Left hindlimb (tissue), 1 donor: ENCODE measurements at places on chromosomes 2 and 18.

DNA sequence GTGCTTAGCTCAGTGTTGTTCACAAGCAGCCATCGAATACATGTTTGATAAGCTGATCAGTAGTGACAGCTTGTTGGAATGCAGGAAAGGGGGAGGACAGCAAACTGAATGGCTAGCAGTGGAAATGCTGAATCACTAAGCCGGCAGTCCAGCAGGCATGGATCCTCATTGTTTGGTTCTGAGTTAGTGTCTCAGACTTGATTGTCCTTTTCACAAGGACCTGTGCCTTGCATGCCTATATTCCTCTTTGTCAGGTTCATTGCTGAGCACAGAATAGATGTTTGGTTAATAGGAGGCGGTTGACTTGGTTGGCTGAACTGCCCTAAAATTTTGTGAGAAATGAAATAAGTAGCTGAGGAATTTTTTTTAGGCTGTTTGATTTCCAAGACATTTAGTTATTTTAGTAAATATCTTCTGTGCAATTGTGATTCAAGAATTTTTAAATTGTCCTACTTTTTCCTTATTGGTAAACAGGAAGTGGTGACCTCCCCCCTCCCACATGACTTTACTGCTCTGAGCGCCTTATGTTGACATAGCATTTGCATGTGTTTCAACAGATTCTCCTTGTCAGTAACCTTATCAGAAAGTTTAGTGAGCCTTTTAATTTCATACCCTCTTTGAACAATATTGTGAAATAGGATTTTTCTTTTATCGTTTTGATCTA, 21.4 kb upstream of the STON1 start:
- no peak for DNase-seq

DNA sequence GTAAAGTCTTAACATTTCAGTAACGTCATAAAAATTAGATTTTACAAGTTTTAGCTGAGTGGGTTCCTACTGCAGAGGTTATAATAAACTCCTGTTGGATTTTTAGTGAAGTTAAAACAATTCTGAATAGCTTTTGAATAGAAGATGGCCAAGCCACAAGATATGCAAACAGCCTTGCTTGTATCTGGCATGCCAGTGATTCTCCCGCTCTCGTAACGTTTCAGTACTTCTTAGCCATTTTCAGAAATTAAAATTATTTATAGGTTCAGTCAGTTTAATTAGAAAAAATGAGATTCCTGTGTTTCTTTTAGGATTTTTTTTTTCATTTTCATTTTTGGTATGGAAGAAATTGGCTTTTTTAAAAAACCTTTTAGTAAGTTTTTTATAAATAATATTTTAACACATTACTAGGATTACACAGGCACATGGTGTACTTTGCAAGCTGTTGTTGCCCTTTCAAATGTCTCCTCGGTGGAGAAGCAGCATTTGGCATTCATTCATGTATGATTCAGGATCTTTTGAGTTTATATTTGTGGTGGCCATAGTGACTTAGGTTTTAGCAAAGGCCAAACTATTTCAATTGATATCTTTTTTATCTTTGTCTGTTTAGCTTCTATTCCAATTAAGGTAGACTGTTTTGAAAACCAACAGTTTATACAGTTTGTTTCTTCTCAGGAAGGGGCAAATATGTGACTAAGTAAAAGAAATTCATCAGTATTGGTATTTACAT, 30.6 kb upstream of the RND3 start:
- DNase-seq = no peak

GRCh38 chr2:191661097-191661924, 16.6 kb upstream of the NABP1 start:
- DNase-seq = no peak

DNA sequence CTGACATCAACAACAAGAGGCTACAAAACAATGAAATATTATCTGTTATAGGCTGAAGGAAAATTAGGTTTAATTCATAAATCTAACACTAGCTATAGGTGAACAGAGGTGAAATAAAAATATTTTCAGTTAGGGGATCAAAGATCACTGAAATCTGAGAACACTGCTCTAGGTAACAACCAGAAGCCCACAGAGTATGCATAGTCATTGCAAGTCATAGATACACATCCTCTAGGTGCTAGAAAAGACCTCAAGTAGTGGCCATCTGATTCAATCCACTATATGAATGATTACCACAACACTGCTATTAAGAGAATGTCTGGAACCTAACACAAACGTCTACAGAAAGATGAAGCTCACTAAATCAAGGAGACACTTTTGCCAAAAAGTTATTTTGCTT, 264.6 kb upstream of the CYP26B1 start:
- DNase-seq = no peak

DNA sequence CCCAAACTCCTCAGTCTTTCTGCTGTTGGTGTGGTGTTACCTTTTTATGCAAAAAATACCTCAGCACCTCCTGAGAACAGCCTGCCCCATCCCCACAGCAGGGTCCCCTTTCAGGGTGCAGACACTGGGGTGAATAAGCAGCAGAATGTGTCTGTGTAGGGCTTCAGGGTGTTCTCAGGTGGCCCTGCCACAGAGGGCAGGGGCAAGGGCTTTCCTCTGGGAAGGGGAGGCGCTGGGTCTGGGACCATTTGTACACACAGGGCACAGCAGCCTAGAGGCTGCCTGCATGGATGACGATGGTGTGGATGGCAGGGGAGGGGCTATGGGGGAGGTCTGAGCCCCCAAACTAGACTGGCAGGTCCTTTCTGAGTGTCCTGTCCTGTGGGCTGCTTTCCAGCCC, 2.6 kb downstream of the HAAO start:
- no peak for DNase-seq

DNA sequence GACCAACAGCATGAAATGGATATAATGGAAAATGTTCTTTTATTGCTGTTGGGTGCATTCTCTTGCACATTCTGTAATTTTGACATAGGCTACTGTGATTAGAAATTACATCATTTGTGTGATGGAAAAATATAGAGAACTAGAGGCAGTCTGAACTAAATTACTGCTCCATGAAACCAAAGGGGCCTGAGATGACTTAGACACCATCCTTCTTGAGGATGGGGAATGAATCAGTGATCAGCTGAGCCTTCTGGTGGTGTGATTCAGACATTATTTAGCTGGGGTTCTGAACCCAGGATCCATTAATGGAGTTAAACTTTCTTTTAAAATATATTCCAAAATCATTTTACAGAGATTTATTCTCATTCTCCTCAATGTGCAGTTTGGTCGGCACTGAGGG, 135.8 kb downstream of the LDLRAD4 start:
- no peak for DNase-seq

DNA sequence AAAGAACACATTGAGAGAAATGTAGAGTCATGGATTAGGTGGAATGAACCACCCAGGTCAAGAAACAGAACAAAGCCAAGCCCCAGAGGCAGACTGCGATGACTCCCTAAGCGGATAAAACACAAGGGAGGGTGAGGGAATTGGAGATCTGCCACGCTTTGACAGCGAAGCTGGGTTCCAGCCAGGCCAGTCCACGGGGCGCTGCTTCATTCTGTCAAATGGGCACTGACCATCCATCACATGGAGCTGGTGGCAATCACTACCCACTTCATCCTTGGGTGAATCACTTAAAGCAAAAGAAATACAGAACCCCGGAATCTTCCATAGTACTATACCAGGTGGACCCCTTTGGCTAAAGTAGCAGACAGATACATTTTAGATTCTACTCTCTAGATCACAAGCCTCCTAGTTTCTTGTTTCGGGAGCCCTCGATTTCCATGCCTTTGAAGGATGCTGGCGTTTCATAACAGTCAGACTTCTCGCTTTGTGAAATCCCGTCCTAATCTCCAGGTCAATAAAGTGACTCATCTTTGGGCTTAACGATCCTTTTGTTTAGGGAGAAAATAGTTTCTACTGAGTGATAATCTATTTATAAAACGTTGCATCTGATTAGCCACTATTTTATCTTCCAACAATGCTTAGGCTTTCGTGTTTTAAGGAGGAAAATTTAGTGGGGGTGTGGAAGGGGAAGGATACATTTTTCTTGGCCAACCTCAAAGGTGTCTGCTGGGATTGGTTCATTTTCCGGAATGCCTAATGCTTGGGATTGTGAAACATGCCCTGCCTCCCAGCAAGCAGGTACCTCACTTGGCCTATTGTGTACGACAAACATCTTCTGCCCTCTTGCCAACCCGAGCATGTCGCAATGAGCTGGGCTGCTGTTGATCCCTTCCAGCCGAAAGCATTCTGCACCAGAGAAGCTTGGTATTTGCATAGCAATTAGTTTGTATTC, 44.1 kb upstream of the HDAC4 start:
- DNase-seq = no peak

DNA sequence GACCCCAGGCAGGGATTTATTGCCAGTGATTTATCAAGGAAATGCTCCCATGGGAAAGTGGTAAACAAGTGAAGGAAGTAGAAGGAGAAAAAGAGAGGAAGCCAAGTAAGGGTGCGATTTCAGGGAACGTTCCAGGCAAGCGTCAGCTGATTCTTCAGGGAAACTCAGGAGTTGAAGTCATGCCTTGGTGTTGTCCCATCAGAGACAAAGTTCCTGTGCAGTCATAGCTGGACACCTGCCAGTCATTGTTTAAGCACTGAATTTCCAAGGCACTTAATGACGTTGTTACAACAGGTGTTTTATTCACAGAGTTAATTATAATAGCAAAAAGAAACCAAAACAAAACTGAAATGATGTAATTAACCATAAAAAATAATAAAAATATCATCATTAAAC, 381.8 kb upstream of the CRIM1 start:
- DNase-seq = peak; percentile 33

DNA sequence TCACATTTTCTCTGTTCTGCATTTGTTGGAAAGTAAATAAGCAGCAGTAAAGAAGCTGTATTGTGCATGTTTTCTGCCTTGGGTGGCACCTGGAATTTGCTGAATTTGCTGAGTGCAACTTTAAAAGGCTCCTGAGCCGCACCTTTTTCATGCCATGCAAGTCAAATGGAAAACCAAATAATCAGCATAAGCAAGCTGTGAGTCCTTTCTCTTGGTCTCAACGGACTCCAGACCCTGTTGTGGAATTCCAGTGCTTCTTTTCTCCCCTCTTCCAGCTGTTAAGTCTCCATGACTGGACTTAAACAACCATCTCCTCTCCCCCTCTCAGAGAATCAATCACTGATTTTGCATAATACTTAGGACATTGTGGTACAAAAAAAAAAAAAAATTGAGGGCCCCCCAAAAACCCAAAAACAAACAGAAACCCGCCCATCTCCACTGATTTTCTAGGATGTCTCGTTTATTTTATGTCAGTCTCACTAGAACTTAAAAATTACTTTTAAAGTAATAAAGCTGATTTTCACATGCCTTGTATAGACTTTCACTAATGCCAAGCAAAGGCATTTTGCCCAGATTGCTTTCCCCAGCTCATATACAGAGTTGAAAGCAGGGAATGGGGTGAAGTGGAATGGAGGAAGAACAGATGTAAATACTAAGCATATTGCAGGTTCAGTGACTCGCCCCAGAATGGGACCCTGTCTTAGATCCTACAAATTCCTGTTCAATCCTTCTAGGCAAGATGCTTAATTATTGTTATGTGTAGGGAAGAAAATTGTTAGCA, 5.1 kb upstream of the CETN1 start:
- DNase-seq = no peak

- DNase-seq = no peak
Measured at GRCh38 chr18:58805467-58806187, 59.0 kb upstream of the ZNF532 start.

- DNase-seq = no peak
Measured at GRCh38 chr2:180872255-180872654, 108.2 kb upstream of the UBE2E3 start.
